ENCODE measurements at places on chromosomes 4 and X. TPM values are rescaled to one million over a fixed set of nuclear protein-coding genes. Genes with fewer than 3 reads are reported as not detected.

- DNase-seq, result no peak
These were observed 47.8 kb downstream of the MAP7D3 start for GRCh38 chrX:136203438-136203837.

DNA sequence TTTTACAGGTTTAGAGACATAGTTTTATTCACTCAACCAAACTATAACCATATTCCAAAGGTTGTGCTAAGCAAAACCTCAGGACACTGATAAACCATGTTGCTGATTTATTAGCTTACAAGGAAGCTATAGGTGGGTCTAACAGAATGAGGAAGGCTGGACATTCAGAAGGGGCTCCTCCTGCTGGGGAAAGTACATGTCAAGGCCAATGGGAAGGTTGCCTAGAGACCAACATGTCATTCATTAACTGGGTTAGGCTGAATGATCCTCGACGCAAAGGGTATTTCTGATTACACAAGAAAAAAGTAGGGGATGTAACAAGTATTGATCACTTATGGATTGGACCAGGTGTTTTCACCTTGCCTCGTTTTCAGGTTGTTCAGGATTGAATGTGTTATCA lies 30.3 kb downstream of the SLC10A6 start:
- DNase-seq, result no peak

DNA sequence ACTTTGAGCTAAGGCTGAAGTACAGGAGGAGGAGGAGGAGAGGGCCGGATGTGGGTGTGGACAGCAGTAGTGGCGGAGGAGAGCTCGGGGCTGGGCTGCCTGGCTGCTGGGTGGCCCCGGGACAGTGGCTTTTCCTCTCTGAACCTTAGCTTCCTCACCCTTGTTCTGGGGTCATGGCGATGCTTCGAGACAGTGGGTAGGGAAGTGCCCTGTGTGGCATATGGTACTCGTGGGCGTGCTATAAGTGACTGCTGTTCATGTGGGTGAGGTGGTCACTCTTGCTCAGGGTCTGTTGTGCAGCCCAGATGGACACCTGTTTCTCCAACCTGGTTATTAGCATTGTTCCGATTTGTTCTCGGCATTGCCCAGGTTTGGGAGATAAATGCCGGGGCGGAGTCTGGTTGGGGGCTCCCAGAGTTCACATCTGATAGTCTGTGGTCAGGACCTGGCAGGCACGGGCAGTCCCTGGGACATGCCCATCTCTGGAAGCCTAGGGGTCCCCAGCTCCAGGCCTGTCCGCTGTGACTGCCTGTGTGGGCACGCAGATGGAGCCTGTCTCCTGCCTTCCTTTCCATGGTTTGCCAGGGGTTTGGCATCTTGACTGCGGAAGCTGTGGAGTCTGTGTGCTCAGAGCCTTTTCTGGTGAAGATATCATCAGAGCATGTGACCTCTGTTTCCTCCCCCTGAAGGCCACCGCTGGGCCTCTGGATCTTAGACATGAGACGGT lies 4.9 kb upstream of the CPZ start:
- DNase-seq, result no peak

DNA sequence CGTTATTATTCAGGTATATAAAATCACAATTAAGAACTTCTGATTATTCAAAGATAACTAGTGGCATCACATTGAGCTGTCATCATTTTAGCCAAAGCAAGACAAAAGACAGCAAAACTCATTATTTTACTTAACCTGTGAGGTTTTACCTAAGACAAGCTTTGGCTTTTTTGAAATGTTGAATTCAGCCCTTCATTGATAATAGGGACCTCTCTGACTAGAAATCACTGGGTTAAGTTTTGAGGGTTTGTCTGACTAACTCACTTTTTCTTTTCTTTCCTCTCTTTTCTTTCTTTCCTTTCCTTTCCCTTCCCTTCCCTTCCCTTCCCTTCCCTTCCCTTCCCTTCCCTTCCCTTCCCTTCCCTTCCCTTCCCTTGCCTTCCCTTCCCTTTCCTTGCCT lies 244.2 kb downstream of the GRXCR1 start:
- DNase-seq, result no peak

GRCh38 chr4:102789317-102789717 lies 28.5 kb upstream of the MANBA start:
- DNase-seq, result no peak

- no peak for DNase-seq
These were observed 2.7 kb upstream of the PYURF start for GRCh38 chr4:88526221-88526815.

GRCh38 chrX:85992811-85993229 lies 54.5 kb downstream of the CHM start:
- no peak for DNase-seq

ZNF157 gene
- 4.7 TPM for total RNA-seq

DNA sequence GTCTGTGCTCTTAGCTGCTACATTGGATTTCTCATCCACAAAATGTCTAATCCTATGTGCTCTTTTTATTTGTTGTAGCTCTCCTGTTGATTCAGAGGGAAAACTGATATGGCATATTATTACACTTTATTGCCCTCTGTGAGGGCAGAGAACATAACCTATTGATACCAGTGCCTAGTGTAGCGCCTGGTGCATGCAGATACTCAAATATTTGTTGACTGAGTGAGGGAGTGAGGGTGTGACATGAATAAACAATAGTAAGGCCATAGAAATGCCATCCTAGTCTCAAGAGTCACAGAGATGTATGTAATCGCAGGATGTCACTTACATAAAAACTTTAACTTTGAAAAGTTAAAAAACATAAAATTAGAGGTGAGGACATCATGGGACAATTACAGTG lies 159.1 kb downstream of the SHROOM3 start:
- no peak for DNase-seq

- no peak for DNase-seq
These were observed 116.2 kb upstream of the KIT start for GRCh38 chr4:54541426-54542118.

EGFL6 gene
- total RNA-seq, result 0.31 TPM

Data from occipital lobe (tissue), 3 donors.